Spinal cord (tissue), 10 donors: ENCODE measurements at places on chromosomes 1 and 21. TPM values are rescaled to one million over a fixed set of nuclear protein-coding genes. Genes with fewer than 3 reads are reported as not detected.

The SV2A gene
- 172 TPM for polyA plus RNA-seq

The LIPI gene
- 0.25 TPM for polyA plus RNA-seq

The MAP3K21 gene
- polyA plus RNA-seq, result 5.0 TPM

The HSD3B2 gene
- polyA plus RNA-seq, result not detected

The LYPD8 gene
- not detected for polyA plus RNA-seq

The C1orf226 gene
- polyA plus RNA-seq, result 8.8 TPM

The KCNQ4 gene
- polyA plus RNA-seq, result 5.5 TPM

The CXADR gene
- 55.7 TPM for polyA plus RNA-seq

The PALMD gene
- 15.3 TPM for polyA plus RNA-seq
